ENCODE measurements at places on chromosomes 3 and 15. TPM values are rescaled to one million over a fixed set of nuclear protein-coding genes. Genes with fewer than 3 reads are reported as not detected.

Gene TUSC7
- not detected for polyA plus RNA-seq

- H3K36me3 ChIP-seq: no peaks in the 10 kb centered on the region
- no peak overlapping the region for H3K27ac ChIP-seq
- peak; percentile 7 for DNase-seq
- no peak overlapping the region for H3K4me3 ChIP-seq
- peaks cover 5% of the 10 kb centered on the region for H3K4me1 ChIP-seq
- H3K27me3 ChIP-seq: no peaks in the 10 kb centered on the region
These were observed 2.9 kb downstream of the ADPRH start for GRCh38 chr3:119582178-119582577.

GRCh38 chr3:57164657-57165573 lies at the start of gene IL17RD:
IL17RD (minus strand) TSS chr3:57165353; CDS start chr3:57165286, 67 bp downstream.
- no peaks in the 10 kb centered on the region for H3K36me3 ChIP-seq
- H3K27ac ChIP-seq: no peak within 1 kb of the TSS
- DNase-seq: no peak
- peaks cover 23% of the 10 kb centered on the region for H3K27me3 ChIP-seq
- peaks cover 2% of the 10 kb centered on the region for H3K4me1 ChIP-seq

DNA sequence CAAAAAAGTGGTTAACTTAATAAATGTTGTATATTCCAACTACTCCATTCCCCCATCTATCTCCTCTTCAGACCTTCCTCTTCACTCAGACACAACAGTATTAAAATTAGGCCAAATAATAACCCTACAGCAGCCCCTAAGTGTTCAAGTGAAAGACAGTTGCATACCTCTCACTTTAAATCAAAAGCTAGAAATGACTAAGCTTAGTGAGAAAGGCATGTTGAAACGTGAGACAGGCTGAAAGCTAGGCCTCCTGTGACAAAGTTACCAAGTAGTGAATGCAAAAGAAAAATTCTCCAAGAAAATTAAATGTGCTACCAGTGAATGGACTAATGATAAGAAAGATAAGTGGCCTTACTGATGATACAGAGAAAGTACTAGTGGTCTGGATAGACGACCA lies 71.7 kb downstream of the ANKRD28 start:
- peak overlapping the region; percentile 56 for H3K27ac ChIP-seq
- H3K4me1 ChIP-seq: peaks cover 16% of the 10 kb centered on the region
- H3K36me3 ChIP-seq: peaks cover 6% of the 10 kb centered on the region
- H3K4me3 ChIP-seq: no peak overlapping the region
- no peaks in the 10 kb centered on the region for H3K27me3 ChIP-seq
- DNase-seq: no peak

GRCh38 chr3:156859578-156859977 lies 33.4 kb downstream of the LEKR1 start:
- no peak overlapping the region for H3K4me3 ChIP-seq
- H3K27ac ChIP-seq: no peak overlapping the region
- no peaks in the 10 kb centered on the region for H3K36me3 ChIP-seq
- H3K4me1 ChIP-seq: peaks cover 10% of the 10 kb centered on the region

DNA sequence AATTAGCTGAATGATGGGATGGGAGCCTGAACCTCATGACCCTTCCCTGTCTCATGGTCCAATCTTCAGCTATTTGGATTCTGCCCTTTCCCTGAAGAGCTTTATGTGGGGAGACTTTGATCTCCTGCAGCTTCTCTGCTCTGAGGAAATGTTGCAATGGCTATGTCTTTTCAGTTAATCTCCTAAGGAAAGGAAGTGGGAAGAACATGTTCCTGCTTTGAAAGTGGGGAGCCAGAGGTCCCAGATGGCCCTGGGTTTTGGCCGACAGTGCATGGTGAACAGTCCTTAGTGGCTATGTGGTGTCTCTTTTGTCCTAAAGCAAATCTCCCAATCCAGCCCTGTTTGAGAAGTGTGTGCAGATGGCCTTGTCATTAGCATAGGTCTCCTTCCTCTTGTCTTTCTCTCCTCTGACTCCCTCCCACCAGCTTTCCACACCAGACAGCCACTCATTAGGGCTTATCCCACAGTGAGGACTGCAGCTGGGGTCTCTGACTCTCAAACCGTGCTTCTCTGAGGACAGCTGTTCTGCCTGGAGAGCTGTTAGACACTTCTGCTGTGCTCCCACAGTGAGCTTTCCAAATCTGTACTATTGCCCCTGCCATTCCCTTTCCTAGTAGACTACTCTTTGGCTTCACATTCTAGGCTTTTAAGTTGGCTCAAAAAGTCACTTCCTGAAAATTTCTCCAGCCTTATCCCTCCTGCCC lies 365.8 kb upstream of the UMPS start:
- no peak overlapping the region for H3K4me3 ChIP-seq
- no peaks in the 10 kb centered on the region for H3K36me3 ChIP-seq
- H3K4me1 ChIP-seq: no peaks in the 10 kb centered on the region
- peaks cover 6% of the 10 kb centered on the region for H3K27me3 ChIP-seq
- no peak for DNase-seq

DNA sequence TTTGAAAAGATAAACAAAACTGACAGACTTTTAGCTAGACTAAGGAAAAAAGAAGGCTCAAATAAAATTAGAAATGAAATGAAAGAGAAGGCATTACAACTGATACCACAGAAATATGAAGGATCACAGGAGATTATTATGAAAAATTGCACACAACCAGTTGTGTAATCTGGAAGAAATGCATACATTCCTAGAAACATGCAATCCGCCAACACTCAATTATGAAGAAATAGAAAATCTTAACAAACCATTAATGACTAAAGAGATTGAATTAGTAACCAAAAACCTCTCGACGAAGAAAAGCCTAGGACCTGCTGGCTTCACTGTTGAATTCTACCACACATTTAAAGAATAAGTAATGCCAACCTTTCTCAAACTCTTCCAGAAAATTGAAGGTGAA lies 149.5 kb downstream of the SV2B start:
- no peaks in the 10 kb centered on the region for H3K4me1 ChIP-seq
- DNase-seq: no peak
- H3K27me3 ChIP-seq: no peaks in the 10 kb centered on the region
- H3K36me3 ChIP-seq: no peaks in the 10 kb centered on the region

Measured in keratinocyte (primary cell).